ENCODE measurements at places on chromosomes 3 and 15.

- peak overlapping the region; percentile 85 for H3K27ac ChIP-seq
- H3K4me1 ChIP-seq: peaks cover 77% of the 10 kb centered on the region
- peaks cover 4% of the 10 kb centered on the region for H3K36me3 ChIP-seq
Measured at GRCh38 chr3:61580982-61581643, 19.7 kb downstream of the PTPRG start.

DNA sequence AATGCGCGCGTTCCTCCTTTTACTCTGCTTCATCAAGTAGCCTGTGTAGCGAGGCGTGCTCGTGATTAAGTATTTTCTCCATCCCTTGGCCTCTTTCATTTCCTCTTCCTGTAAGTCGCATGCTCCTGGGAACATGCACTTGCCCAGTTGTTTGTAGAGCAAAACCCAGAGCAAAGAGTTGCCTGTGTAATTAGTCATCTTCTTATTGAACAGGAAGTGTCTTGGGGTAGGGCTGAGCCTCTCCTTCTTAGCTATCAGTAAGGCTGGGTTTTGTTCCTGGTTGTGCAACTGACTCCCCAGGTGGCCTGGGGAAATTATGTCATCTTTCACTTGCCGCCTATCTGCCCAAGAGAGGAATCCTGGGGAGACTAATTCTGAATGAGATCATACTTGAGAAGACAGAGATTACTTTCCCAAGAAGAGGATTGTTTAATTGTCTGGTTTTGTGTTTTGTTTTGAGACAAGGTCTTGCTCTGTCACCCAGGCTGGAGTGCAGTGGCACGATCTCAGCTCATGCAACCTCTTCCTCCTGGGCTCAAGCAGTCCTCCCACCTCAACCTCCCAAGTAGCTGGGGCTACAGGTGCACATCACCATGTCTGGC, 14.9 kb downstream of the LIPH start:
- H3K36me3 ChIP-seq: no peaks in the 10 kb centered on the region
- no peak overlapping the region for H3K27ac ChIP-seq
- H3K4me3 ChIP-seq: no peak overlapping the region
- no peaks in the 10 kb centered on the region for H3K27me3 ChIP-seq
- no peak for DNase-seq

- DNase-seq: no peak
- no peak overlapping the region for H3K4me3 ChIP-seq
- H3K4me1 ChIP-seq: peaks cover 35% of the 10 kb centered on the region
- no peak overlapping the region for H3K27ac ChIP-seq
Measured at GRCh38 chr3:193771653-193772421, 178.8 kb downstream of the OPA1 start.

- H3K4me3 ChIP-seq: no peak overlapping the region
- H3K27me3 ChIP-seq: no peaks in the 10 kb centered on the region
- no peaks in the 10 kb centered on the region for H3K4me1 ChIP-seq
Measured at GRCh38 chr15:72751751-72752455, 31.7 kb downstream of the ADPGK start.

DNA sequence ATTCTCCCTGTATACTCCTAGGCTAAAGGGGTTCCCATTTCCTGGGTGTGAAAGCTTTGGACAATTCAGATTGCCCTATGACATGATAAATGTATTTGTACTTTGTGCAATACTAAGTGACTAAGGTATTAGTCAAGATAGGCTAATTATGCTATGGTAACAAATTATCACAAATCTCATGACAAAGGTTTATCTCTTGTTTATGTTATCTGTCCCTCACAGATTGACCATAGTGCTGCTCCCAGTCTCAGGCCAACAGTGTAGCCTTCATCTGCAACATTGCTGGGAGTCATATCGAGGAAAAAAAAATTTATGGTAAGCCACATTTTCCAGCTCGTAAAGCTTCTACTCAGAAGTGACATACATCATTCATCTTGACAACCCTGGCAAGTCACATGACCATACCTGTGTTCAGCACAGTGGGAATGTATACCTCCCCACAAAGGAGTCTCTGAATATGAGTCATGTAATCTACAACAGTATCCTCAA, 346.2 kb downstream of the IGSF11 start:
- peaks cover 19% of the 10 kb centered on the region for H3K4me1 ChIP-seq
- no peak overlapping the region for H3K4me3 ChIP-seq
- H3K27me3 ChIP-seq: no peaks in the 10 kb centered on the region
- no peak for DNase-seq
- H3K36me3 ChIP-seq: no peaks in the 10 kb centered on the region
- H3K27ac ChIP-seq: no peak overlapping the region

GRCh38 chr3:117054556-117054955, 345.0 kb downstream of the TUSC7 start:
- H3K4me1 ChIP-seq: peaks cover 45% of the 10 kb centered on the region
- H3K4me3 ChIP-seq: no peak overlapping the region
- no peak for DNase-seq

DNA sequence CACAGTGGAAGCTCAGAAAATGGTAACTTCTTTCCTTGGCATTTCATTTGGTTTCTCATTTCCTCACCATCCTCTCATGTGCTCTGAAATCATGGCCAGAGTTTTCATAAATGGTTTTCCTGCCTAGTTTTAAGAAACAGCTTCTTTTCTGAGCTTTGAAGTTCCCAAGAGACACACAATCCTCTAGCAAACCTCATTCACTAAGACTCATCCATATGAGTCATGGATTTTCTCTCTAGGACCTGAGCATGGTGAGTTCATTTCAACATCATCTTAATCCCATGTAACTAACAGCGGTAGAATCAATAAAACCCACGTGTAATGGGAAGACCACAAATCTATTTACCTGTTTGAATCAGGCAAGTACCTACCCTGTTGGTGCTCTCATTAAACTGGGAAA, 274.5 kb upstream of the LRTM1 start:
- no peaks in the 10 kb centered on the region for H3K27me3 ChIP-seq
- H3K4me3 ChIP-seq: no peak overlapping the region
- H3K36me3 ChIP-seq: no peaks in the 10 kb centered on the region
- DNase-seq: no peak
- 0 out of 2 replicates have a peak overlapping the region, but pooled peaks have one; percentile 20 for H3K27ac ChIP-seq

GRCh38 chr3:51588724-51589123, 50.2 kb downstream of the RAD54L2 start:
- no peaks in the 10 kb centered on the region for H3K27me3 ChIP-seq
- no peak for DNase-seq
- H3K36me3 ChIP-seq: peaks cover 23% of the 10 kb centered on the region
- H3K4me3 ChIP-seq: no peak overlapping the region
- no peaks in the 10 kb centered on the region for H3K4me1 ChIP-seq

DNA sequence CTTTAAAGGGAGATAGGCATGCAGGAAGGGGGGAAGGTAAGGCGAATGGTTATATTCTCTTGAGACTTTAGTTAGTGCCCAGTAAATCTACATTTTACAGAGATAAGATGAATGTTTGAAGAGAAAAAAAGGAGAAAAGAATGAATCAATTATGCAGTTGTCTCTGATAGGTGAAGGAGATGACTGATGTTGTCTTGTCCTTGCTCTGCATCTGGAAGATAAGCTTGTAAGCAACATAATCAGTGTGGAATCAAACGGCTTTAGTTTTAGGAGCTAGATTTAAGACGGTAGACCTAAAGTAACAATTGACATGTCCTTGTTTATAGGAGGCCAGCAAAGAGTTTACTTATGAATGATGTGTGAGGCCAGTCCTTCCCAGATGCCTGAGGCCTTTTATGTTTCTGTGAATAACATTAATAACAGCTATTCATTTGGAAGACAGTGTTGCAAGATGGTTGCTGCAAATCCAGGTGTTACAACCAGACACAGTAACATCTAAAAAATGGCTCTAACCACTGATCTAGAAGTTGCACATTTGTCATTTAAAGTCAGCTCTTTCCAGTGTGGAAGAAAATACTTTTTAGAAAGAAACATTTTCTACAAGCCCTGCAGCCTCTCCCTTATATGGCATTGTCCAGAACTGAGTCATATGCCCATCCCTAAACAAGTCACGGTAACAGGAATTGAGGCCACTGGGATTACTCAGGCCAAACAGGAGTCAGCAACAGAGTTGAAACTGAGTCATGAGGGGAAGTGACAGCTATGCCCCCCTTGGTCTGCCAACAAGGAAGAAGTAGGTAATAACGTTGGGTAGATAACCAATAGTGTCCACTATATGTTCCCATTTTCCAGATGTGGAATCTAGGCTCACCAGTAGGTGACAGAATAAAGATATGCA, 77.5 kb upstream of the FBN1 start:
- H3K27me3 ChIP-seq: no peaks in the 10 kb centered on the region
- H3K4me1 ChIP-seq: no peaks in the 10 kb centered on the region

- peak; percentile 28 for DNase-seq
- H3K36me3 ChIP-seq: peaks cover 19% of the 10 kb centered on the region
- peaks cover 70% of the 10 kb centered on the region for H3K4me1 ChIP-seq
- H3K27ac ChIP-seq: peak overlapping the region; percentile 91
Measured at GRCh38 chr15:66401130-66402021, 14.7 kb downstream of the MAP2K1 start.

GRCh38 chr3:141392897-141393734, 24.8 kb downstream of the ZBTB38 start:
- peak; percentile 61 for DNase-seq
- peaks cover 36% of the 10 kb centered on the region for H3K4me1 ChIP-seq
- H3K4me3 ChIP-seq: no peak overlapping the region
- H3K27me3 ChIP-seq: peaks cover 7% of the 10 kb centered on the region

- peaks cover 27% of the 10 kb centered on the region for H3K4me1 ChIP-seq
- no peak overlapping the region for H3K27ac ChIP-seq
- no peak overlapping the region for H3K4me3 ChIP-seq
- DNase-seq: peak; percentile 17
- H3K27me3 ChIP-seq: no peaks in the 10 kb centered on the region
- no peaks in the 10 kb centered on the region for H3K36me3 ChIP-seq
Measured at GRCh38 chr3:159632128-159632527, 356.5 kb upstream of the IL12A start.

DNA sequence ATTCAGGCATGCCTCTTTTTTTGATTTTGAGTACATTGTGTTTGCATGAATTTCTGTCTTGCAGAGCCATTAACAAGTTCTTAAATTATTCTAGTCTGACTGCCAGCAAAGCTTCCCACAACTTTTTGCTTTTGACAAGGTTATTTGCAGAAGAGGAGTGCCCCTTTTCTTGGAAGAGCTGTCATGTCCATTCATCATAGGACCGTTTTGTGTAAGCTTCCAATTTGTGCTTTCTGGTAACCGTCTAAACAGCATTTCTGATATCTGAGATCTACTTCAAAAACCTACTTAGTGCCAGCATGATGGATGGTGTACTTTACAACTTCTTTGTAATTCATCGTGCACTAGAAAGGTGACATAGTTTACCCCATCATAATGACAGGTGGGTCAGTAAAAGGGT, 379.7 kb downstream of the NAALADL2 start:
- peaks cover 5% of the 10 kb centered on the region for H3K27me3 ChIP-seq
- no peaks in the 10 kb centered on the region for H3K36me3 ChIP-seq
- no peak overlapping the region for H3K4me3 ChIP-seq
- H3K4me1 ChIP-seq: no peaks in the 10 kb centered on the region

DNA sequence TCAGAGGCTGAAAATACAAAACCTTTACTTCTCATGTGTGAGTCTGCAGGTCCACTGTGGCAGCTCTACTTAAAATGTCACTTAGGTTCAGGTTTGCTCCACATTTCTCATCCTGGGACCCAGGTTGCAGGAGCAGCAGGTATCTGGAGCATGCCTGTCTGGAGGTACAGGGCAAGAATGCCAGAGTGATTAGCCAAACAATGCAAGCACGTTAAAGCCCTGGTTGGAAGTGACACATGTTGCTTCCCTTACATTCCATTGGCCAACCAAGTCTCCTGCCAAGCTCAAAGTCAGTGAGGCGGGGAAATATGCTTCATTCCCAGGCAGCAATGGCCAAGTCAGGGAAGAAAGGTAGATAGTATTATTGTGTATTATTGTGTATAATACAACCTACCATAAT, 76.8 kb upstream of the ARL6 start:
- peaks cover 25% of the 10 kb centered on the region for H3K4me1 ChIP-seq
- DNase-seq: peak; percentile 41
- peaks cover 5% of the 10 kb centered on the region for H3K36me3 ChIP-seq
- no peaks in the 10 kb centered on the region for H3K27me3 ChIP-seq

DNA sequence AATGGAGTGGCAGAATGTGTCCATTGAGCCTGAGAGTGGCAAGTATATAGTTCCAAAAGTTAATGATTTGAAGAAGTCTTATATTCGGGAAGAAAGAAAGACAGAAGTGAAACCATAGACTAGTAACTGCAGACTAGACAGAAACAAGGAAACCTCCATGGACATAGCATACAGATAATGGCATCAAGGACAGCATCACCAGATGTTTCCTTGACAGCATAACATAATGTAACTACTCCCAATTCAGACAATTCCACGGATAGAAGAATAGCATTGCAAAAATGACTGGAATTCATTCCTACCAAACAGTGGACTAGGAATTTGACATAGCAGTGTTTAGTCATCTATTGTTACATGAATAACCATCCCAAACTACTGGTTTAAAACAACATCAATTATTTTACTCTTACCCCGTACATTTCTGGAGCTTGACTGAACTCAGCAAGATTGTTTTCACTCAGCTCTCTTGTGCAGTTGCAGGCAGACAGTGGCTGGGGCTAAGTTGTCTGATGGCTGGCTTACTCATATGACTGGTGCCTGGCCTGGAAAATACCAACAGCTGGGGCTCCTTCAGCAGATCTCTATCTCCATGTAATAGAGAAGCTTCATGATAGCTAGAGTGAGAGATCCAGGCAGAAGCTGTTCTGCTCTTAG, 109.7 kb upstream of the GADL1 start:
- H3K27ac ChIP-seq: no peak overlapping the region
- H3K4me3 ChIP-seq: no peak overlapping the region
- H3K36me3 ChIP-seq: no peaks in the 10 kb centered on the region
- peaks cover 4% of the 10 kb centered on the region for H3K4me1 ChIP-seq

- no peak overlapping the region for H3K4me3 ChIP-seq
- peaks cover 2% of the 10 kb centered on the region for H3K36me3 ChIP-seq
- no peak for DNase-seq
- peaks cover 9% of the 10 kb centered on the region for H3K4me1 ChIP-seq
- H3K27ac ChIP-seq: no peak overlapping the region
Measured at GRCh38 chr3:50950591-50950990, 275.9 kb downstream of the DOCK3 start.
